ENCODE measurements at places on chromosomes 5 and 9.
A peak's percentile ranks its signal among the peaks of the same experiment; 100 is the strongest.

DNA sequence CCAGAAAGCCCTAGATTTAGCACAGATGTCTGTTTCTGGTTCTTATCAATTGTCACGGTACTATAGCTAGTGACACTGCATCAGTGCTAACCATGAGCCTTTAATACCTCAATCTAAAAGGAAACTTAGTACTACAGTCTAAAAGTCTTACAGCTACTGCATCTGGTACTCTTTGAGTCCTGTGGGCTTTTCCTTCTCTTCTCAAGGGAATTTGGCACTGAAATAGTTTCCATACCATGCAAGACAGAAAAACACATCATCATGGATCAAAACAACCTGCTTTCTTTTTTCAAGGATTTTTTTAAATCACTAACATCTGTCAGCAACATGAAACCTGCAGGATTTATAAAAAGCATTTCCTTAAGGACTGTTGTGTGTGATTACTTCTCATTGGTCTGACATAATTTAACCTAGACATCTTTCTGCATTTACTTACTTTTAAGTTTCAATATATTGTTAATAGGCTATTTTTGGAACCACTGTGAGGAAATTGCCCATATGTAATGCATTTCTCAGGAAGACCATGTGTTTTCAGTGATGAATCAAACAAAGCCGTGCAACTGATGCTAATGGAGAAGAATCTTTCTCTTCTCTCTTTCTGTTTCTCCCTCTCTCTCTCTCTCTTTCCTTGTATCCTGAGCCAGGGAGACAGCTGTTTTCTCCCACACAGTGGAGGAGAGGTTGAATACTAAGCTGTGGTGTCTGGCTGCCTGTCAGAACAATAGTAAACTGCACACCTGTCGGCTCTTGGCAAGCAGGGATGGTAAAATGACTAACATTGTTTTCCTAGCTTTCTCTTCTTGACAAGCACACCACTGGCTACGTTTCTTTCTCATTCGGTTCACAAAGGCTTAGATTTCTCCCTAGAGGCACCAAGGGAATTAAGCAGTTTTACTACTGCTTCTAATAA lies 273.4 kb downstream of the CSNK1G3 start:
- H3K27me3 ChIP-seq: no peaks in the 10 kb centered on the region
- DNase-seq: peak; percentile 38
- H3K36me3 ChIP-seq: no peaks in the 10 kb centered on the region

- peak; percentile 49 for DNase-seq
- H3K27ac ChIP-seq: peak overlapping the region; percentile 73
- no peaks in the 10 kb centered on the region for H3K36me3 ChIP-seq
- H3K4me3 ChIP-seq: no peak overlapping the region
Observed at GRCh38 chr5:56440871-56441740, 208.0 kb upstream of the ANKRD55 start.

DNA sequence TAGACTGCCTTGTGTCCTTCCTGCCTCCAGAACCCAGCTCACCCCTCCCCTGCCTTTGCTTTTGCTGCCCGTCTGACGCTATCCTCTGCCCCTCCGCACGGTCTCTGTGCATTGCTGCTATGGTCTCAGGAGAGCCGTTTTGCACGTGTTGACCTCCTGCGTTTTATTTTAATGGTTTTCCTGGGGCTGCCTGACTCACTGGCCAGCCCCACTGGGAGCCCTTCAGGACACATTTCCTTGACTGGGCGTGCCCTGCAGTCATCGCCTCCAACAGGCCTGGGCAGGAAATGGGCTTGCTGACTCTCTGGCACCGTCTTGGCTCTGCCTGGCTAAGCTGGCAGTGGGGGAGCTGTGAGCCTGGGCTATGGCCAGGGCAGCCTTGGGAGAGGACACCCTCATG lies 17.9 kb upstream of the ASS1 start:
- H3K27ac ChIP-seq: no peak overlapping the region
- DNase-seq: no peak
- H3K36me3 ChIP-seq: no peaks in the 10 kb centered on the region
- H3K4me3 ChIP-seq: no peak overlapping the region
- no peaks in the 10 kb centered on the region for H3K27me3 ChIP-seq

DNA sequence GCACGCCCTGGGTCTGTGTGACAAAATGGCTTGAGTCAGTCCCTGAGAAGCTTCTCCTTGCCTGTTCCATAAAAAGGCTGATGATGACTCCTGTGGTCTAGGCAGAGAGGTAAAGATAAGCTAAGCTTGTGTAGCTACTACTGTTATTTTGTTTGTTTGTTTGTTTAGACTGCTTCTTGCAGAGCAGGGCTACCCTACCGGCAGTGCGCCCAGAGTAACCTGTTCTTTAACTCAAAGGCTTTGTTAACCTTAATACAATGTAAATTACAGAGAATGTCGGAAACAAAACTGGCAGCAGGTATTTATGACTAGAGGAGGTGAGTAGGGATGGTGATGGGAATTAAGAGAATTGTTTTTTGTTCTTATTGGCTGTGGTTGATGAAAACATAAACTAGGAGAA lies 87.6 kb downstream of the F2RL2 start:
- no peak overlapping the region for H3K4me3 ChIP-seq
- no peaks in the 10 kb centered on the region for H3K36me3 ChIP-seq
- no peak overlapping the region for H3K27ac ChIP-seq
- no peak for DNase-seq
- H3K4me1 ChIP-seq: peaks cover 7% of the 10 kb centered on the region

- no peak for DNase-seq
- H3K27me3 ChIP-seq: no peaks in the 10 kb centered on the region
- no peak overlapping the region for H3K27ac ChIP-seq
- H3K4me3 ChIP-seq: no peak overlapping the region
- no peaks in the 10 kb centered on the region for H3K36me3 ChIP-seq
Observed at GRCh38 chr5:180598797-180599589, 7.7 kb upstream of the SCGB3A1 start.

GRCh38 chr5:76867038-76867437 lies 17.2 kb downstream of the S100Z start:
- no peak overlapping the region for H3K27ac ChIP-seq
- no peaks in the 10 kb centered on the region for H3K27me3 ChIP-seq
- DNase-seq: no peak
- H3K4me1 ChIP-seq: peaks cover 7% of the 10 kb centered on the region
- no peaks in the 10 kb centered on the region for H3K36me3 ChIP-seq

- DNase-seq: no peak
- H3K36me3 ChIP-seq: no peaks in the 10 kb centered on the region
- H3K27ac ChIP-seq: peak overlapping the region; percentile 98
- H3K27me3 ChIP-seq: no peaks in the 10 kb centered on the region
- no peak overlapping the region for H3K4me3 ChIP-seq
- H3K4me1 ChIP-seq: peaks cover 88% of the 10 kb centered on the region
Observed at GRCh38 chr5:1104327-1105006, 7.4 kb downstream of the SLC12A7 start.

DNA sequence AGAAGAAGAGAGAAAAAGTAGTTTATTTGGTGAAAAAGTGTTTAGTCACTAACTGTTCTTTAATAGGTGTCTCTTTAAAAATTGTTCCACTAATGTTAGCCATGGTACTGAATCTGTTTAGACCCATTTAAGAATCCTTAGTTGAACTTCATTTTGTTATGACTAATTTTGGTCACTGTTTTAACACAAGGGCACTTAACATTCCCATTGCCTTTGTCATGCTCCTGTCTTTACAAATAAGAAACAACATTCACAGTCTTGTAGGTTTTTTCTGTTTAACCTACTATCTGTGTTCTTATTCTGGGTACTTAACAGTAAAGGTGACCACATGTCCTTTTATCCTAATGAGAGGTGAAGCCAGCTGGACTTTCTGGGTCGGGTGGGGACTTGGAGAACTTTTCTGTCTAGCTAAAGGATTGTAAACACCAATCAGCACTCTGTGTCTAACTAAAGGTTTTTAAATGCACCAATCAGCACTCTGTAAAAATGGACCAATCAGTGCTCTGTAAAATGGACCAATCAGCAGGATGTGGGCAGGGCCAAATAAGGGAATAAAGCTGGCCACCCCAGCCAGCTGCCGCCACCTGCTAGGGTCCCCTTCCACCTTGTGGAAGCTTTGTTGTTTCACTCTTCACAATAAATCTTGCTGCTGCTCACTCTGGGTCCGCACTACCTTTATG lies 116.7 kb downstream of the WDR70 start:
- H3K4me3 ChIP-seq: no peak overlapping the region
- no peaks in the 10 kb centered on the region for H3K27me3 ChIP-seq
- no peak for DNase-seq
- no peaks in the 10 kb centered on the region for H3K36me3 ChIP-seq
- H3K27ac ChIP-seq: no peak overlapping the region

GRCh38 chr5:33808699-33809098 lies 83.1 kb downstream of the ADAMTS12 start:
- DNase-seq: no peak
- H3K27ac ChIP-seq: no peak overlapping the region
- no peak overlapping the region for H3K4me3 ChIP-seq
- no peaks in the 10 kb centered on the region for H3K36me3 ChIP-seq
- no peaks in the 10 kb centered on the region for H3K27me3 ChIP-seq
